Activated CD4-positive, alpha-beta T cell treated with anti-CD3 and anti-CD28 coated beads, Interleukin-2, Interleukin-6, amounts not matched to agents 100 ng/mL and 50 ng/mL, durations not matched to agents 16 hours and 8 hours (primary cell): ENCODE measurements at places on chromosomes 12 and 14.

GRCh38 chr14:105525861-105526775 is at the start of gene TMEM121:
TMEM121 (plus strand) TSS chr14:105526583; CDS start chr14:105528835, 2,252 bp downstream.
- peak; percentile 29 for DNase-seq

GRCh38 chr12:16096273-16096849 is 181.1 kb downstream of the SLC15A5 start:
- no peak for DNase-seq

GRCh38 chr12:75477137-75477536 is 3.4 kb upstream of the GLIPR1 start:
- DNase-seq, result peak; percentile 24

GRCh38 chr14:78142998-78143397 is 27.2 kb upstream of the NRXN3 start:
- DNase-seq, result no peak

GRCh38 chr14:81169711-81170103 is 51.1 kb downstream of the GTF2A1 start:
- no peak for DNase-seq

GRCh38 chr14:102733326-102733725 is 43.9 kb upstream of the TRAF3 start:
- no peak for DNase-seq

- peak; percentile 9 for DNase-seq
Observed at GRCh38 chr12:27076928-27077327, 5.5 kb downstream of the C12orf71 start.

GRCh38 chr14:73879027-73879426 is 7.6 kb upstream of the ZNF410 start:
- no peak for DNase-seq

- no peak for DNase-seq
Observed at GRCh38 chr14:92945959-92946846, 23.3 kb downstream of the CHGA start.

DNA sequence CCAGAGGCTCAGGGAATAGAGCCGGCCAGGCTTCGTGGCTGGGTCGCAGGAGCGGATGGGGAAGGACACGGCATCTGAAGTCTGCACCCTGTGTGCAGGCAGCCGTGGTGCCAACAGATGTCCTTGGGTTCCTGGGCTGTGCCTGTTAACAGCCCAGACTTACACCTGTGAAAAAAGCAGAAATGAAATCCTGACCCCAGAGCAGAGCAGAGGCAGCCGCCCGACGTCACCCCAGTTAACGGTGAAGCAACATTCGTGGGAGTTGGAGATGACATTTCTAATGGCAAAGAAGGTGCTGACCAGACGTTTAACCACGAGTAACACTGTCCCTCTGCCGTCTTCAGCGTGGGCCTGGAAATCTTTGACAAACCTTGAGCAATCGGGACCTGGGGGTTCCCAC is 200.3 kb upstream of the DIO3 start:
- DNase-seq, result no peak

DNA sequence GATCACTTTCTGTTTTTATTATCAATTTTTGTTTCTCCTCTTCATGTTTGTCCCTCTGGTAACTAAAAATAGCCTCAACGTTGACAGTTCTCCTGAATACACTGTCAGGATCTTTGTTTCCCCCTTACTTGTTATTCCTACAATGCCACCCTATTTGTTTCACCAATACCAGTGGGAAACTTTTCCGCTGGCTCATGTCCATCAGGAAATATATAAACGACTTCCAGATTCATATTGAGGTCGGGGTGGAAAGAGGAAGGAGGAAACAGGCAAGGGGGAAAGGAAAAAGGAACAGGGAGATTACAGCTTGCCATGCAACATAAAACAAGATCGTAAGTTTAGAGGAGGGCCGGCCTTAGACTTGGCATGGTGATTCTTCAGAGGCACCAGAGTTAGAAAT is 61.7 kb downstream of the BTBD7 start:
- no peak for DNase-seq

DNA sequence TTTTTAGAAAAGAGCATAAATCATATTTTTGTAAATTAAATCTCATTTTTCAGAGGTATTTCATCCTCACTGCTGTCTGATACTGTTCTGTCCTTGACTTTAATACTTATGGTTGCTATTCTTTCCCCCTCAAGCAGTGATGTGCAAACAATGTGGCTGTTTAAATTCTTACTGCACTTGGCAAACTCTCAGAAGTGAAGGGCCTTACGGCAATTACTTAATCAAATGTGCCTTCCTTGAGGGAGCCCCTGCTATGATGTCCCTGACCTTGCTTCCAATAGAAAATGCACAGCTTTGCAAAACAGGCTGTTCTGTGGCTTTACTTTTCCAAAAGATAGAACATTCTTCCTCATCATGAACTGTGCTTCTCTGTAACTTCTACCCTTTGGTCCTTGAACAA is 35.2 kb downstream of the UBE3B start:
- DNase-seq, result no peak

DNA sequence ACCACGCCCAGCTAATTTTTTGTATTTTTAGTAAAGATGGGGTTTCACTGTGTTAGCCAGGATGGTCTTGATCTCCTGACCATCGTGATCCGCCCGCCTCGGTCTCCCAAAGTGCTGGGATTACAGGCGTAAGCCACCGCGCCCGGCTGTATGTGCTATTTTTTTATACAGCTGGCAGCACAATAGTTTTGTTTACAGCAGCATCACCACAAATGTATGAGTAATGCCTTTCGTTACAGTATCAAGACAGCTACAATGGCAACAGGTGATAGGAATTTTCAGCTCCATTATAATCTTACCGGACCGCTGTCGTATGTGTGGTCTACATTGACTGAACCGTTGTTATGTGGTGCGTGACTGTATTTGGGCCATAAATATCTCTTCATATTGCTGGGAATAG is 11.6 kb upstream of the MDM2 start:
- DNase-seq, result no peak

- DNase-seq, result no peak
Observed at GRCh38 chr14:31294746-31295405, 87.3 kb upstream of the HECTD1 start.

DNA sequence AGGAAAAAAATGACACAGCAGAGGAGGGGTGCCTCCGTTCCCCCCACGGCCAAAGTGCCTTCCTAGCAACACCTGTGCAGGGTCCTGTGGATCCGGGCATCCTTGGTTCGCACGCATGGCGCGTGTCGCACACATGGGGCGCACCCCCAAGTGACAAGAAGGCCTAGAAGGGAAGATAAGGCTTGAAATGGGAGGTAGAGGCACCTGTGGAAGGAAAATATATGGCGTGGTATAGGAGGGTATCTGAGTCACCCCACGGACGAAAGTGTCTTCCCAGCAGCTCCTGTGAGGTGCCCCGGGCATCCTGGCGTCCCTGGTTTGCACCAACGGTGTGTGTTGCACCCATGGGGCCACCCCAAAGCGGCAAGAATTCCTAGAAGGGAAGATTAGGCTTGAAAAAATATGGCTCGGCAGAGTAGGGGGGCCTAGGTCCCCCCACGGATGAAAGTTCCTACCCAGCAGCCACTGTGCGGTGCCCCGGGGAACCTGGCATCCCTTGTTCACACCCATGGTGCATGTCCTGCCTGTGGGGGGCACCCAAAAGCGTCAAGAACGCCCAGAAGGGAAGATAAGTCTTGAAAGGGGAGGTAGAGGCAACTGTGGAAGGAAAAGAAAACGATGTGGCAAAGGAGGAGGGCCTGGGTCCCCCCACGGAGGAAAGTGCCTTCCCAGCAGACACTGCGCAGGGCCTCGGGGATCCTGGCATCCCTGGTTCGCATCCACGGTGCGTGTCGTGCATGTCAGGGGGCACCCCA is 280.0 kb downstream of the ALG10 start:
- DNase-seq, result no peak

- DNase-seq, result no peak
Observed at GRCh38 chr14:77794357-77794756, 5.6 kb upstream of the ADCK1 start.

- DNase-seq, result peak; percentile 22
Observed at GRCh38 chr12:1907652-1908611, 10.5 kb downstream of the CACNA2D4 start.

DNA sequence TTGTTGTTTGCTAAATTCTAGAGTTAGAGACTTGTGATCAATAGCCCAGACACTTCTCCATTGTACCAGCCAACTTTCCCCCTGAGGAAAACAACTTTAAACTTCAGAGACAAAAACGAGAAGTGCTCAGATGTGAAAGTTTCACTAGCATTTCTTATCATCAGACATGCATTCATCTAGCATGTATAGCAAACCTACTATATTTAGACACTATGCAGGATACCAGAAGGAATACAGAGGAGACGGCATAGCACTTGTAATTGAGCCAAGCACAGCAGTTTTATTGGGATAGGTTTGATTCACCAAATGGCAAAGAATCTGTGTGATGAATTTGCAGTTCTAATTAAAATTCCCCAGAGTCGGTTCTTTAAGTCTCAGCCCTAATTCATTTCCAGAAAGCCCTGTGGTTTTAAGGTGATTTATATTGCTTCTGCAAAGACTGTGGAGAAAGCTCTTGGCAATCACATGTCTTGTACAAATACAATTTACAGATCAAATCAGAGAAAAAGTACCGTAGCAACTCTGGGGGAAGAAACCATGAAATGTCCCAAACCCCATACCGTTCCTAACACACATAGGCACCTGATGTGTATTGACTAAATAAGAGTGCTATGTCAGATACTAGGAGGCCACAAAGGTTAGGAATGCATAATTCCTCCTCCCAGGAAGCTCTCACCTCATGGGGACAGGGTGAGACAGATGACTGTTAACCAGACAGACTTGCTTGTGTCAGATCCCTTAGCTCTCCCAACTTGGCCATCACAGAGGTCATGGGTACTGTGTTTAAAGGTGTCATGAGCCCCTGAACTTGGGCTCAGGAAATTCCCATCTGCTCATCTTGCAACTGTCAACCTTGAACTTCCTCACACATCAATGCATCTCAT is 69.6 kb upstream of the KRAS start:
- peak; percentile 68 for DNase-seq

DNA sequence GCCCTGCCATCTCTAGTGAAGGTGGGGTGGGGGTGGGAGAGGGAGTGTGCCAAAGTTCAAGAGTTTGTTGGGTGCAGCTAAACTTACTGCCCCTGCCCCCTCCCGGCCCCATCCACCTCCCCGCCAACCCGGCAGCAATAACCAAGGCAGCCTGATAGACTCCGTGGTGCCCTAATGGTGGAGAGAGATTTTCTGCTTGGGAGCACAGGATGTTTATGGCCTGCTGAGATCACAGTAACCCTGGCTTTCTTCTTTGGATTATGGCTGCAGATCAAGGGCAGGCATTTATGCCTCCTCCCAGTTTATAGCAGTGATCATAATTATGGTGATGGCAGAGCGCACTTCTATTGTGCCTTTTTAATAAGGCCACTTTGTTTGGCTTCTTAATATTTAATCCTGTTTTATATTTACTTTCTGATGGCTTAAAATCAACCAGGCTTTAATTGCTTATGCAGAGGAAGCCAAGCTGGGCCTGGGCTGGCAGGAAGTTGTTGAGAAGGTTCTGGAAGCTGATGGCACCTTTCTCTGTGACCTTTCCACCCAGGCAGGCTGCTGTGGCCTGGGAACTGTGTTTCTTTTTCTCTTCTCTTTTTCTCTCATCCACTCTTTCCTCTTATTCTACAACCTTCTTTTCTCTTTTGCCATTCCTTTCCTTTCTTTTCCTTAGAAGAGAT is 256.8 kb upstream of the FKBP4 start:
- no peak for DNase-seq

DNA sequence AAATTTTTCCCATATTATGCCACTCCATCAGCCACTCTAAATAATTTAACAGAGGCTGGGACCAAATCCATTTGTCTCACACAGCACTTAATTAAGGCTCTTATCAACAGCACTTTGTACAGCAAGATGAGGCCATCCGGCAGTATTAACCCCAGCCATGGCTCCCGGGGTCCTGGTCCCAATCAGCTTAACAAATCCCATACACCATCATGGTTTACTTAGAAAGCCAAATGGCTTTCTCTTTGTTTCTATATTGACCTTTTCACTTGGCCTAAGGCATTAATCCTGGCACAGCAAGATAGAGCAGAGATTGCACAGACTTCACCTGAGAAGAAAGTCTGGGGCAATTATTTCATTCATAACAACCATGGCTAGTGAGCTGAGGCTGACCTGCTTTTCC is 38.6 kb downstream of the SPTSSA start:
- no peak for DNase-seq

DNA sequence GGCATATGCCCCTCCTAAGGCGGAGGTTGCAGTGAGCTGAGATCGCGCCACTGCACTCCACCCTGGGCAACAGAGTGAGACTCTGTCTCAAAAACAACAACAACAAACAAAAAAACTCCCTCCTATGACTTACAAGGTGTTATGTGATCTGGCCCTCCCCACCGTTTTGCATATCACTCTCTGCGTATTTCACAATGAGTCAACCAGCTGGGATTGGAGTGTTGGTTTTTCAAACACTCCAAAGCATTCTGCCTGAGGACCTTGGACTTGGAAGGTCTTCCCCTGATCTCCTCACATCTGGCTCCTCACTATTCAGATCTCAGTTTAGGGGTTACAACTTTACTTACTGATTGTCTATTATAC is 14.0 kb downstream of the MANSC1 start:
- DNase-seq, result peak; percentile 35

- no peak for DNase-seq
Observed at GRCh38 chr12:20695232-20695631, at the start of gene SLCO1C1. SLCO1C1 (plus strand) TSS chr12:20695332; CDS start chr12:20699577, 4,245 bp downstream.

DNA sequence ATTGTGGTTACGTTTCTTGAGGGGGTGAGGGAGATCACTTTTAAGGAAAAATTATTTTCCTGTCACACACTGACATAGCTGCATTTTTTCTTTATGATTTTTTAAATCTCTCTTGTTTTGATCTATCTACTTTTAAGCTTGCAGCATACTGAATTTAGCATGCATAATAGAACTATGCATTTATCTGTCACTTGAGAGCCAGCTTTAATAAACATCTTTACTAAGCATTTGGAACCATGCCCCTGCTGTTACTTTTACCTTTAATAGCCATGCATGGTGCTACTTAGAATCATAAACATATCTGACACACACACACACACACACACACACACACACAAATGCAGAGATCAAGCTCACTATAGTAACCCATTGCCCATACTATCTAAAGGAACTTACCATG is 486.2 kb downstream of the NELL2 start:
- no peak for DNase-seq

DNA sequence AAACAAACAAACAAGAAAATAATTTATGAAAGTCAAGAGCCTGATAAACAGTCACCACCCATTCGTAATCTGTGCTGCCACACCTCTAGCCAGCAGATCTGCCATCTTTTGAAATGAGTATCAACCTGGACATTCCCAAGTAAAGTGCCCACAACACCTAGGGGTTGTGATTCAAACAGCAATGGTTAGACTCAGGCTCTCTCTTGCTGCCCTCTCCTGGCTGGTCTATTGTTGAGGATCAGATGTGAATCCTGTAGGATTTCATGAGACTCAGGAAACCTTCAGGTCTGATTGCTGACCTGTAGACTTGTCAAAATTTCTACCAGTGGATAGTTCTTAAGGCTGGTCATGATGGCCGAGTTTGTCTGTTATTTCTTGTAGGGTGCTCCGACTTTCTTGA is 26.8 kb downstream of the DGLUCY start:
- DNase-seq, result no peak

DNA sequence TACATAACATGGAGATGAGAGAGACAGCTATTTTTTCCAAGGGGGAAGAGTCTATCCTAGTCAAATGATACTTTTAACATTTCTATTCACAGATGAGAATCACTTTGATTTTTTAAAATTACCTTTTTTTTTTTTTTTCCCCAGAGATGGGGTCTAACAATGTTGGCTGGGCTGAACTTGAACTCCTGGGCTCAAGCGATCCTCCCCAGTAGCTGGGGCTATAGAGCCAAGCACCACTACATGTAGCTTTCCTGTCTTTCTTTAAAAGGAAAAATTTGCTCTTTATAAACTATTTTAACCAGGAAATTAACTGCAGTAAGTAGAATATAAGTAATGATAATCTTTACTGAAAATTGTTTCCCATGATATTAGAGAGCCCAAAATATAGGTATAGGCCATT is 3.3 kb downstream of the PRICKLE1 start:
- DNase-seq, result no peak
